ENCODE measurements at places on chromosomes 3 and 15.

DNA sequence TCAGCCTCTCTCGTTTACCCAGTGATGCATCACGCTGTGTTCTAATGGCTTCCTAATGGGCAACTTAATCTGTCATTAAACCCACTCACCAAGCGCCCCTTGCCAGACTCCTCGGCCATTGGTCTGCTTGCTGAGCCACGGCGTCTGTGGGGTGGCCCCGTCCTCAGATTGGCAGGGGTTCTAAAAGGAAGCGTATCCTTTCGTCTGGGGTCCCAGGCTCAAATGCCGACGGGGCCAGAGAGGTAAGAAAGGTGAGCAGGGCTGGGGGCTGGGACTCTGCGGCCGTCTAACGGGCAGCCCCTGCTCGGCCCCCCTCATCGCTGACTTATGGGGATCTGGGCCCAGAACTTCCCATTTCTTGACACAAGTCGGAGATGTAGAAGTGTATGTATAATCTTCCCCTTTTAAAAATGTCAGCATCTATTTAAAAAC lies 315.1 kb upstream of the PROK2 start:
- DNase-seq, result peak; percentile 43

- no peak for DNase-seq
Observed at GRCh38 chr3:108669208-108669607, 79.7 kb downstream of the DZIP3 start.

- no peak for DNase-seq
Observed at GRCh38 chr3:85740561-85740960, 781.8 kb downstream of the CADM2 start.

GRCh38 chr3:188240189-188240981 lies 86.4 kb downstream of the LPP start:
- no peak for DNase-seq

GRCh38 chr15:82020625-82021394 lies 25.0 kb downstream of the MEX3B start:
- no peak for DNase-seq
